ENCODE measurements at places on chromosomes 3 and 15. TPM values are rescaled to one million over a fixed set of nuclear protein-coding genes. Genes with fewer than 3 reads are reported as not detected.

DNA sequence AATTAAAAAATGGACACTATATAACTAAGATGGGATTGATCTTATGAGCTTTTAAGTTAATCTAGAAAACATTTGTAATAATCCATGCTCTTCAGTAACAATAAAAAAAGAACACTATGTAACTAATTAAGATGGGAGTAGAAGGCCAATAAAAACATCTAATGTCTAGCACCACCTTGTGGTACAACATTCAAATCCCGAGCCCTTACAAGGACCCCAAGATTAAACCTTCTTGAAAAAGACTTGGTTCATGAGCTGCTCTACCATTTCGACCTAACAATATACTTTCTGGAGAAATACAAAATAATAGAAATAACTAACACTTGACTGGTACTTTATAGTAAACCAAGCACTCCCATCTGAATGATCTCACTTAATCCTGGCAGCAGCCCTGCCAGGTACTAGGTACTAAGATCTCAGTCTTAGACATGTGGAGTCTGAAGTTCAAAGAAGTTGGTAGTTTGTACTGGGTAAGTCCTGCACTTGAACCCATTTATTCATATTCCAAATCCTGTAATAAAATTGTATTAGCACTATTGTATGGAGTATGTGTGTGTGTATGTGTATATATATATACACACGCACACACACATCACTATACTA lies 21.8 kb downstream of the METTL6 start:
- H3K27ac ChIP-seq = peak overlapping the region; percentile 45
- no peaks in the 10 kb centered on the region for H3K36me3 ChIP-seq
- H3K27me3 ChIP-seq = no peaks in the 10 kb centered on the region
- no peak overlapping the region for H3K4me3 ChIP-seq
- no peak for DNase-seq

Gene FRMD5
- 0.57 TPM for total RNA-seq

Gene PGBD4
- total RNA-seq = 0.83 TPM

DNA sequence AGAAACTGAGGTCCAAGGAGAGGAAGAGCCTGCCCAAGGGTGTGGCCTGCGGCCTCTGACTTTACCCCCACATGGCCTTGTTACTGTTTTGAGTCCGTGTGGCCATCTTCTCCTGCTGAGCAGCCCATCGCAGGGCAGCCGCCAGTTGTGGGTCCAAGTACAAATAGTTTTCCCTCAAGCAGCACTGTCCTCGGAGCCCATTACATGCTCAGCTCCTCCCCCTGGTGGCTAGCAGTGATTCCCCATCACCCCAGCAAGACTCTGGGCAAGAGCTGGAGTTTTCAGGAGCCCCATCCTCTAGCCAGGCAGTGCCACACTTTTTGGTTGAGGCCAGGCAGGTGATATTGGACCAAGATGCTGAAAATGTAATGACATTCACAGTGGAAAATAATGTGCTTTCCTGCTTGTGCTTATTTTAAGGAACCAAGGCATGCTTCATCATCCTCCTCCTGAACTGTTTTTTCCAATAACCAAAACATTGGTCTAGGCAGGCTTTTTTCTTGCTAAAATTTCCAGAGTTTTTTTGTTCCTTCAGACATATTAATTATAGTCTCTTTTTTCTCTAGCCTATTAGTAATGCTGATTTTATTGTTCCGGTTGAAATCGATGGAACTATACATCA lies 23.2 kb upstream of the VILL start:
- peaks cover 15% of the 10 kb centered on the region for H3K4me1 ChIP-seq
- no peak overlapping the region for H3K27ac ChIP-seq
- no peak overlapping the region for H3K4me3 ChIP-seq
- peak; percentile 49 for DNase-seq
- no peaks in the 10 kb centered on the region for H3K27me3 ChIP-seq
- no peaks in the 10 kb centered on the region for H3K36me3 ChIP-seq

DNA sequence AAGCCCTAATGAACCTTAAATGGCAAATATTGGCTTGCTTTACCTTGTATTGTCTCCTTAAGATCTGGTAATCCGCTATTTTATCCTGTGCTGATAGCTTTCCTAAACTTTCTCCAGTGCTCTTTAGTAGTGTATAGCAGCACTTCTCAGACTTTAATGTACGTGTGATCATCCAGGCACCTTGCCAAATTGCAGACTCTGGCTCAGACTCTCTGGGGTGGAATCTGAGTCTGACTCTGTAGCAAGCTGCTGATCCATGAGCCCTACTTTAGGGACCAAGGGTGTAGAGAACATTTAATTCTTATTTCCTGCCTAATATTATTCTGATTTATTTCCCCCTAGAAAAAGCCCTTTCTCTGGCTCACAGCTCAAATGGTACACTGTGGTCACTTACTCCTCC lies 518.8 kb upstream of the ZNF385D start:
- H3K4me3 ChIP-seq = no peak overlapping the region
- H3K27ac ChIP-seq = no peak overlapping the region
- DNase-seq = no peak
- H3K4me1 ChIP-seq = no peaks in the 10 kb centered on the region

GRCh38 chr3:126395846-126396513 lies 1.3 kb downstream of the CFAP100 start:
- no peaks in the 10 kb centered on the region for H3K36me3 ChIP-seq
- no peak overlapping the region for H3K27ac ChIP-seq
- no peak overlapping the region for H3K4me3 ChIP-seq
- no peaks in the 10 kb centered on the region for H3K27me3 ChIP-seq

- no peaks in the 10 kb centered on the region for H3K27me3 ChIP-seq
- no peak for DNase-seq
- no peak overlapping the region for H3K27ac ChIP-seq
- no peaks in the 10 kb centered on the region for H3K4me1 ChIP-seq
These were observed 77.1 kb upstream of the MEX3B start for GRCh38 chr15:82122746-82123400.

GRCh38 chr3:177351757-177352158 lies 154.5 kb upstream of the TBL1XR1 start:
- H3K36me3 ChIP-seq = no peaks in the 10 kb centered on the region
- H3K27ac ChIP-seq = peak overlapping the region; percentile 33
- H3K27me3 ChIP-seq = no peaks in the 10 kb centered on the region
- peaks cover 15% of the 10 kb centered on the region for H3K4me1 ChIP-seq

Measured in Peyer's patch (tissue), 4 donors.